ENCODE measurements at places on chromosomes 11 and 22. TPM values are rescaled to one million over a fixed set of nuclear protein-coding genes. Genes with fewer than 3 reads are reported as not detected.

The DCDC1 gene
- 7.3 TPM for total RNA-seq

The TSSK2 gene
- total RNA-seq: not detected

- no peaks in the 10 kb centered on the region for H3K36me3 ChIP-seq
- peaks cover 74% of the 10 kb centered on the region for H3K27me3 ChIP-seq
- no peak for DNase-seq
- no peak overlapping the region for H3K4me3 ChIP-seq
- H3K4me1 ChIP-seq: peaks cover 8% of the 10 kb centered on the region
These were observed 239.5 kb downstream of the BUD13 start for GRCh38 chr11:116533186-116533825.

GRCh38 chr22:29718949-29719898 lies 579 bp upstream of the CABP7 start:
- no peak overlapping the region for H3K27ac ChIP-seq
- no peaks in the 10 kb centered on the region for H3K36me3 ChIP-seq
- DNase-seq: no peak
- H3K4me1 ChIP-seq: peaks cover 2% of the 10 kb centered on the region
- H3K4me3 ChIP-seq: no peak overlapping the region
- peaks cover 66% of the 10 kb centered on the region for H3K27me3 ChIP-seq

DNA sequence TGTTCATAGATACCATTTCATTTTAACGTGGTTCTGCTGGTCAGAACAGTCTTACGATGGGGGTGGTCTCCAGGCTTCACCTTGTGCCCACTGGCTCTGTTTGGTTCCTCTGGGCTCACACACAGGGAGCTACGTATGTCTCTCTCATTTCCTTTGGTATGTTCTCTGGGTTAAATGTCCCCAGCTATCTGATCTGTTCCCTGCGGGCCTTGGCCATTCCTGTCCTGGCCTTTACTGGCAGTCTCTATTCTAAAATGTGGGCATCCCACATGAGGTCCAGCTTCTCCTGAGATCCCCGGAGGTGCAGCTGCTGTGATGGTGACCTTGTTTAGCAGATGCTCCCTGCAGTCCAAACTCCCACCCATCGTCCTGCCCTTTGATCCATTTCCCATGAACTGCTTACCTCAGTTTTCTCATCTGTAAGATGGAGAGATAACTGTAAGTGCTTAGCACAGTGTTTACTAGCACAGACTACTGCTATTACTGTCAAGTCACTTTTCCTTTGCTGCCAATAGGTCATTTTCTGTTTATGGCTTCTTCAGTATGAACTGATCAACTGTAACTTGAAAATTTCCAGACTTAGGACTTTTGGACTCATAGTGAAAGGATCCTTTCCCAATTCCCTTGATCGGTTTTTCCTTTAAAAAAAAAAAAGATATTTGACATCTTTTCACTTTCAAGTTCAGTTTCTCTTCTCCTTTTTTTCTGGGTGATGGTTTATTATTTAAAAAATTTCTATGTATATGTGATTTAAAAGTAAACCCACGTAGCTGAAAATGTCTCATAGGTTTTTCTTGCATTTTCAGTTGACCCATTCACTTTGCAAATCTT lies 92.9 kb downstream of the PTPRJ start:
- H3K4me3 ChIP-seq: no peak overlapping the region
- no peaks in the 10 kb centered on the region for H3K4me1 ChIP-seq
- no peak overlapping the region for H3K27ac ChIP-seq
- DNase-seq: no peak
- H3K36me3 ChIP-seq: no peaks in the 10 kb centered on the region

DNA sequence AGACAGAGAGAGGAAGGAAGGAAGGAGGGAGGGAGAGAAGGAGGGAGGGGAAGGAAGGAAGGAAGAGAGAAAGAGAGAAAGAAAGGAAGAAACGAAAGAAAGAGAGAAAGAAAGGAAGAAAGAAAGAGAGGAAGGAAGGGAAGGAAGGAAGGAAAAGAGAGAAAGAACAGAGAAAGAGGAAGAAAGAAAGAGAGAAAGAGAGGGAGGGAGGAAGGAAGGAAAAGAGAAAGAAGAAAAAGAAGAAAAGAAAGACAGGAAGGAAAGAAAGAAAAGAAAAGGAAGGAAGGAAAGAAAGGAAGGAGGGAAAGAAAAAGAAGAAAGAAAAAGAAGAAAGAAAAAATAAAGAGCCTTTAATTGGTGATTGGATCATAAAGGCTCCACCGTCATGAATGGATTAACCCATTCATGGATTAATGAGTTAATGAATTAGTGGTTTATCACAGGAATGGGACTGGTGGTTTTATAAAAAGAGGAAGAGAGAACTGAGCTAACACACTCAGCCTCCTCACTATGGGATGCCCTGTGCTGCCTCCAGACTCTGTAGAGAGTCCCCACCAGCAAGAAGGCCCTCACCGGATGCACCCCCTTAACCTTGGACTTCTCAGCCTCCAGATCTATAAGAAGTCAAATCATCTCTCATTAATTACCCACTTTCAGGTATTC lies 9.0 kb upstream of the PLAAT2 start:
- no peak for DNase-seq
- peaks cover 21% of the 10 kb centered on the region for H3K4me1 ChIP-seq
- no peak overlapping the region for H3K27ac ChIP-seq
- no peaks in the 10 kb centered on the region for H3K27me3 ChIP-seq
- H3K4me3 ChIP-seq: no peak overlapping the region

- no peak overlapping the region for H3K4me3 ChIP-seq
- peaks cover 30% of the 10 kb centered on the region for H3K36me3 ChIP-seq
- no peaks in the 10 kb centered on the region for H3K27me3 ChIP-seq
- no peaks in the 10 kb centered on the region for H3K4me1 ChIP-seq
These were observed 5.9 kb downstream of the RPS6KA4 start for GRCh38 chr11:64364911-64365310.

All from progenitor cell of endocrine pancreas (in vitro differentiated cells).